ENCODE measurements at places on chromosomes 7 and 10. TPM values are rescaled to one million over a fixed set of nuclear protein-coding genes. Genes with fewer than 3 reads are reported as not detected.

Gene ITPRID1
- not detected for total RNA-seq

Gene OR9A2
- not detected for total RNA-seq

Gene VSTM4
- 0.77 TPM for total RNA-seq

Gene SLC4A2
- total RNA-seq, result 91.4 TPM

Gene ANKRD30A
- total RNA-seq, result not detected

Gene ABI1
- total RNA-seq, result 25.9 TPM

Gene VWDE
- 0.19 TPM for total RNA-seq

Gene TRPV5
- total RNA-seq, result not detected

Gene ASZ1
- not detected for total RNA-seq

Gene KCNIP2
- 2.0 TPM for total RNA-seq
